ENCODE measurements at places on chromosomes 2 and 18.

- no peak for DNase-seq
These were observed 375.8 kb upstream of the PIK3C3 start for GRCh38 chr18:41579185-41579584.

GRCh38 chr2:215522237-215522636 lies 86.4 kb upstream of the FN1 start:
- DNase-seq: no peak

DNA sequence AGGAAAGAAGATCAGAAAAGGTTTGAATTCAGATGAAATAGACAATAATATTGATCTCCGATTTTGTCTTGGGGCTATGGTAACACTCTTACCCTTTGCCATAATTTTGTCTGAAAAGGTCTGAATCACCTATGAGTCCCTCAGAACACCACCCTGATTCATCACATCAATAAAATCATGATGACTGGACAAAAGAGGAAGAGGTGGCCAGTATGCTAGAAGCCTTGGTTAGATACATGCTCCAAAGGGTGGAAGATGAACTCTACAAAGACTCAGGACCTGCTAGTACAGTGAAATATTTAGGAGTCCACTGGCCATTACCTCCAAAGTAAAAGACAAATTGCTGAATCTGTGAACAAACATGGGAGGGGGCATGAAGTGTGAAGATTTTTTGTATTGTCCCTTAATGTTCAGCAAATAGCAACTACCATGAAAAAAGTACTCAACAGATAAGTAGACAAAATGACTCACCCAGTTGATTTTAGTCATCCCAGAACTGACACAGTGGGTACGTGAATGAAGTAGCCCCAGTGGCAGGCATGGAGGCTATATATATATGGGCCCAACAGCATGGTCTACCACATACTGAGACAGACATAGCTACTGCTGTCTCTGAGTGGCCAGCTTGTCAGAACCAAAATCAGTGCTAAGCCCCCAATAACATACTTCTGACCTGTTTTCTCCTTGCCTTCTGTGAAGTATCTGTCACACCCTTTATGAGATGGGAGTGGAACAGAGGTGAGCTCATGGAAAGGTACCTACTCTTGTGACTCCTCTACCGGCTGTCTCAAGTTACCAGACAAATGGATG lies 36.5 kb upstream of the GLS start:
- peak; percentile 74 for DNase-seq

DNA sequence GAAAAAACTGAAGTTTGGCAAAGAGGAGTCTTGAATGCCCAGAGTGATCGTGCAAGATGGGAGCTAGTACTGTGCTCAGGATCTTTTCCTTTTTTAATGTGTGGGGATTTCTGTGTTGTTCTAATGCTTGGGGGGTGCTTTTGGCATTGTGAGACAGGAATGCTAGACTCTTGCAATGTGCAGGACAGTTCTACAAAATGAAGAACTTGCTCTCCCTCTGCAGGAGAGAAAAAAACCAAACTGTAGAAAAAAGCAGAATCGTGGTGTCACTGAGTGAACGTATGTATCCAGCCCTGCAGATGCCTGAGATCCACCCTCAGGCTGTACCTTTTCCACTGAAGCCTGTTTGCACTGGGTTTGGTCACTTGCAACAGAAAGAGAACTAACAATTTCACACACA lies 12.1 kb upstream of the TTC39C start:
- DNase-seq: no peak

- no peak for DNase-seq
These were observed 68.7 kb downstream of the COL4A4 start for GRCh38 chr2:227095346-227095745.

DNA sequence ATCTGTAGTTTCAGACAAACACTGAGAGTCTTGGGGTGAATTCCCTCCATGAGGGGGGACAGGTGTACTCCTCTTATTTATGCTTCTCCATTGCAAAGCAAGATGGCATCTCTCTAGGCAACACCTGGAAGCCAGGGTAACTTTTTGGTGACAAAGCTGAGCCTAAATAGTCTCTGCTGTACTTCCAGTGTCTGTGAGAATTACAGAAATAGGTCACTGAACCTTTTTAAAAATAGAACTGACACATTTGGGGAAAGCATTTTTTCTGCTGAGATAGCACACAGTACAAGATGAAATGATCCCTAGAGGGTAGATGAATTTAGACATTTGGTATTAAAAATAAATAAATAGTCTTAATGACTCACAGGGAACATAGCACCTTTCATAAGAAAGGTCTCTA lies 71.7 kb upstream of the SP3 start:
- DNase-seq: no peak

DNA sequence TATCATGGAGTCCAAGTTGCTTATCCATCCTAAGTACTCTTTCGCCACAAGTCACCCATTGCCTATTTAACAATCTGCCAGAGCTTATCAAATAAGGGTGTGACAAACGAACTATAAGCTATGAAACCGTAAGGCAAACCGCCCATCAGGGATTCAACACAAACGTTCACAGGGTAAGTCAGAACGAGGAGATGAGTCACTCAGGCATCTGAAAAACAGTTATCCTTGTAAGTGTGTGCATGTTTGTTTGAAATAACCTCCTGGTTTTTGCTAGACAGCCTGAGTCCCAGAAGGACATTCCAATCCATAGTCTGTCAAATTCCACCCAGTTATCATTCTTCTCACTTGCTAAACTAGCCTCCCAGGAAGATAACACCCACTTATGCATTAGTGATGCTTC lies 299.1 kb downstream of the PAX3 start:
- no peak for DNase-seq

DNA sequence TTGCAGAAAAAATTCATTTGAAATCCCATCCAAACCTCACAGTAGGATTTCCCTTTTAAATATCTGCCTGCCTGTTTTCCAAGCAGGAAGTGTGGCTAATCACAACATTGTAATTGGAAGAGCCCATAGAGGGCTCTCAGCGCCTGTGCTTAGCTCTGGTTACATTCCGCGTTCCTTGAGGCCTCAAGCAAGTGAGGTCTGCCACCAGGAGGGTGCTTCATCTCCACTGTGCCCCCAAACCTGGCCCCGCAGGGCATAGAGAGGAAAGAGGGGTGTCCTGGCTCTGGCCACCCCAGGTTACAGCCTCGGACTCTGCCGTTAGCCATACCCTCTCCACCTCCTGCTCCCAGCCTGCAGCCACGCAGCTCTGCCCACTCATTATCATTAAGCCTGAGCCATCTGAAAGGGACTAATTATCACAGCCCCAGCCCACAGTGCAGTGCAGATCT lies 214.8 kb downstream of the SP3 start:
- no peak for DNase-seq

DNA sequence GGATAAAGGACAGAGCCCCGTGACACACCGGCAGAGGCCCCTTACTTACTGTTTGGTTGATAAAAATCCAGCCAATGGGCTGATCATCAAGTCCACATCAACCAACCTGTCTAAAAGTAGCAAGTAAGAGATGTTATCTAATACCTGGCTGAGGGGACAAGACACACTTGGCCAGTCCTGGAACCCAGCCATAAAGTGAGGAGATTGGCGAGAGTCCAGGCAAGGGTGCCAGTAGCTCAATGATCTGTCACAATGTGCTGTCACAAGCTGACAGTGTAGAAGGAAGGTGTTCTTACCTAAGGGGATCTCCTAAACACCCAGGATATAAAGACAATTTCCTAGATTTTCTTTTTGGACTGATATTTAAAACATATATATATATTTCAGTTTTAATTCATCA lies 61.7 kb upstream of the IL1R2 start:
- no peak for DNase-seq

DNA sequence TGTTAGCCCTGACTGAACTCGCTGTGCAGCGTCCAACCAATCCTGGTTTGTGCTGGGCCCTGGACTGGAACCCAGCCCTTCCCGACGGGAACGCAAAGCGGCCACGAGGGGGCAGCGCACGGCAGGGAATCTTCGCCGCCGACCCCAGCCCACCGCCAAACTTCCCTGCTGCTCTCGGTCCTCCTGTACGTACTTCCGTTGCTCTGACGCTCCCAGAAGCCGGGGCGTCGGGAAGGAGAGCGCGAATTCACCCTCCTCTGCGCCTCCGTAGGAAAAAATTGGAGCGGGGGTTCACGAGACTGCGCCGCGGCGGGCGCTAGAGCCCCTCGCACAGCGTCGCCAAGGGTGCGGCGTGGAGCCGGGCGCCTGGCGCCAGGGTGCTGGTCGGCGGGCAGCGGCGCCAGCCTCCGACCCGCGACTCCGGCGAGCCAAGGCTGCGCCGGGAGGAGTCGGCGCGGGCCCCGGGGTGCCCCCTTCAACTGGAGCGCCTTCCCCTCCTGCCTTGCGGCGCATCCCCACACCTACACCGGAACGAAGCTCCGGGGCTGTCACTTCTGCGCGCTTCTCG lies 873 bp upstream of the SH3RF3 start:
- DNase-seq: peak; percentile 81

DNA sequence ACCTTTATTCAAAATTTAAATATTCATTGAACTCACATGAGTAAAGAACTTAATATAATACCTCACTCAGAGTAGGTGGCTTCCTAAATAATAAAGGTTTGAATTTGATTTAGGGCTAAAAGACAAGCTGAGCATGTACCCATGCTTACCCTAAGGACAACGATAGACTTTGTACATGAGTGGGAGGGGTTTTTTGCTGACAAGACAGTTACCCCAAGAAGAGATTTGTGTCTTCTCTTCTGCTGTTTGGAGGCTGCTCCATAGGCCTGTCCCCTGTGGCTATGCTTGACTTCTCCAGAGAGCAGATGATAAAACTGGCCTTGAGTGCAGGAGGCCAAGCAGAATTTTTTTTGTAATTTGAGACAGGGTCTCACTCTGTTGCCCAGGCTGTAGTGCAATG lies 383.9 kb downstream of the TMEM182 start:
- no peak for DNase-seq

DNA sequence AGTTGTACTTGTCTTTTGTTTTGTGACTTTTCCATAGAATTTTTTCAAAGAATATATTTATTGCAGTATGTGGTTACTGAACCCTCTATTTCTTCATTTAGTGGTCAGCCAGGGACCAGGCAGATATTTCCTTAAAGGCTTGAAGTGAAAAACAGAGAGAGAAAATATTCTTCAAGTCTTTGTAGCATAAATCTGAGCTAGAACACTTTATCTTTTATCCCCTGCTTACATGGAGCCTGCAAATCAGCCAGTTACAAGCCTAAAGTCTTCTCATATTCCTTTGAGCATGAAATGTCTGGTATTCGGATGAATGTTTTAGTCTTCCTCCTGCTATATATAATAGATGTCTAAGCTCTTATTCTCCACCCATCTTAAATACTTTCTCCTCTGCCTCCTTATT lies 1557.5 kb upstream of the ACVR2A start:
- DNase-seq: no peak

DNA sequence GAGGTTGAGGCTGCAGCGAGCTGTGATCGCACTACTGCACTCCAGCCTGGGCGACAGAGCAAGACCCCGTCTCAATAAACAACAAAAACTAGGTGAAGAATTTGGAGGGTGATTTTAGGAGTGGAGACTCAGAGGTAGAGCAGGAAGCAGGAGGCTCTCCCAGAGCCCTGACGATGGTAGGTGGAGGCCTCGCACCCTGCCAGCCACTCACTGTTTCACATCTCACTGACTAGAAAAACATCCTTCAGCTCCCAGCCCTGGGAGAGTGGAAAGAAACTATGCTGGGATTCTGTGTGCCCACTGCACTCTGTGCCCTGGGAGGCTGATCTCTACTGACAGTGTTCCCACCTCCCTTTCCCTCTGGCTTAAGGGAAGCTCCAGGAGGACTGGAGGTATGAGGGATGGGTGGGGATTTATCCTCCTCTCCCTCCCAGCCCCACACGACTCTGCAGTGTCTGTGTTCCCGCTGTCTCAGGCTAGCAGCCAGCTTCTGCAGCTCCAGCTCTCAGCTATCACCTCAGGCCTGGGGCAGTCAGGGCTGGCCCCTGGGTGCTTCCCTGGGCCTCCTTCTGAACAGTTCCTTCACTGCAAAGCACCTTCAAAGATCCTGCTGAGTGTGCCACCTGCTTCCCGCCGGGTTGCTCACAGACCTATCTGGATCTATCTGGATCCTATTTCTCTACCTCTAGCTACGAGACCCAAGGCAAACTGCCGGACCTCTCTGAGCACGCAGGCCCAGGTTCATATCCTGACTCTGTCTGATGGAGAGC lies 9.6 kb downstream of the CIB4 start:
- no peak for DNase-seq

DNA sequence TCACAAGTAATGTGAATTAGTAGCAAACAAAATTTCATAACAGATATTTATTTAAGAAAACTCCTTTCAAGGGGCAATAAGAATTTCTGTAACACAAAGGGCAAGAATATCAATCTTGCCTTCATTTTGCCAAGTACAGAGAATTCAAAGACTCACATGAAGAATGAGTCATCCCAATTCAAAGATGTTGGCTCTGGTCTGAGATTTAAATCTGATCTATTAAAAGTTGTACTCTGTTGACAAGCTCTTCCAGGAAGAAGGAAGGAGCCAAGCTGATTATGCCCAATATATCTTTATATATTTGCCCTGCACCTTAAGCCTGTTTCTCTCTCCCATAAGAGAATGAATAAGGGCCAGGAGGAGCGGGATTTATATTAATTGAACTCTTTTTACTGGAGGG lies 55.9 kb upstream of the RPE start:
- DNase-seq: no peak

DNA sequence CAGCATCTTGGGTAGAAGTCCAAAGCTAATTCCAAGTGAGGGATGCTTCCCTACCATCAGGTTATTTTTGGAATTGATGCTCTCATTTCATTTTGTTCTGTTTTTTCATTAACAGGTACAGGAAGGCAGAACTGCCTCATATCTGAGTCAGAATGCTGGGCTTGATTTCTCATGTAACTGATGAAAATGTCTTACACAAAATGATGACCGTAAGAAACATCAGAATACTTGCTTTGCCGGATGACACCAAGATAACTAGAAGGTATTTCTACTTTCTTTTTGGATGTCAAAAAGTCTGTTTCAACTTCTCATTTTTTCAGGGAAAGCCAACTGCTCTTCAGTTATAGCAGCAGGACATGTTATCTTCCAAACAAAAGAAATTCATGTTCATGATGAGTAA lies 62.6 kb downstream of the ETAA1 start:
- no peak for DNase-seq

- DNase-seq: no peak
These were observed 212.8 kb upstream of the LRRTM1 start for GRCh38 chr2:80517316-80517715.

- DNase-seq: no peak
These were observed 395.0 kb downstream of the NCKAP5 start for GRCh38 chr2:133173224-133173623.

GRCh38 chr2:134683561-134684112 lies 35.2 kb downstream of the TMEM163 start:
- DNase-seq: peak; percentile 21

DNA sequence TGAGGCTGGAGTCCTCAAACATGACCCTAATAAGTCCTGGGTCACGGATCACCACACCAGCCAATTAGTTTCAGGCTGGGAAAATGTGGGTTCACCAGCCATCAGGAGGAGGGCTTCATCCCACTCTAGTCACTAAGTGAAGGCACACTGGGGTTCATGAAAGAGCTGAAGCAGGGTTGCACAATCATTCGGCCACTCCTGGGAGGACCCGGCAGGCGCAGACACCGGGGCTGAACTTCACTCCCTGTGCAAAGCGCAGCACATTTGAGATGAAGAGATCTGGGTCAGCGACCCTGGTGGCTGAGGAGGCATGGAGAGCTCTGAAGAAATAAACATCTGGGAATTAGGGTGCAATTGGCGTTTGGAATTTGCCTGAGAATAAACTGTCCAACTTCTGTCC lies 684.4 kb upstream of the SALL3 start:
- DNase-seq: no peak
